ENCODE measurements at places on chromosomes 1 and 21. TPM values are rescaled to one million over a fixed set of nuclear protein-coding genes. Genes with fewer than 3 reads are reported as not detected.
A peak's percentile ranks its signal among the peaks of the same experiment; 100 is the strongest.

DNA sequence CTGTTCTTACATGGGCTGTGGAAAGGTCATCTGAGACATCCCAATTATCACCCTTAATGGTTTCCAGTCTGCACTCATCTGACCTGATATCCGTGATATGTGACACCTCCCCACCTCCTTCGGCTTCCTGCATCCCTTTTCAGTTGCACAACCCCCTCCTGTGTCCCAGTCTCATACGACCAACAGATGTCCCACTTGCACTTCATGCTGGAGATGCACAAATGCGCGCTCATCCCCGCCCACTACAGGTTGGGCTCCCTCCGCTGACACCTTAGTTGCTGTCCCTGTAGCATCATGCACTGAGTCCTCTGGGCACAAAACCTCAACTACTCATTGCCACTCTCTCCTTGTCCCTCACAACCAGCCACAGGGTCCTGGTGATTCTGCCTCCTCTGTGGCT, 94.4 kb downstream of the MIS18A start:
- no peak for DNase-seq

C4BPA gene
- 158 TPM for total RNA-seq

DNA sequence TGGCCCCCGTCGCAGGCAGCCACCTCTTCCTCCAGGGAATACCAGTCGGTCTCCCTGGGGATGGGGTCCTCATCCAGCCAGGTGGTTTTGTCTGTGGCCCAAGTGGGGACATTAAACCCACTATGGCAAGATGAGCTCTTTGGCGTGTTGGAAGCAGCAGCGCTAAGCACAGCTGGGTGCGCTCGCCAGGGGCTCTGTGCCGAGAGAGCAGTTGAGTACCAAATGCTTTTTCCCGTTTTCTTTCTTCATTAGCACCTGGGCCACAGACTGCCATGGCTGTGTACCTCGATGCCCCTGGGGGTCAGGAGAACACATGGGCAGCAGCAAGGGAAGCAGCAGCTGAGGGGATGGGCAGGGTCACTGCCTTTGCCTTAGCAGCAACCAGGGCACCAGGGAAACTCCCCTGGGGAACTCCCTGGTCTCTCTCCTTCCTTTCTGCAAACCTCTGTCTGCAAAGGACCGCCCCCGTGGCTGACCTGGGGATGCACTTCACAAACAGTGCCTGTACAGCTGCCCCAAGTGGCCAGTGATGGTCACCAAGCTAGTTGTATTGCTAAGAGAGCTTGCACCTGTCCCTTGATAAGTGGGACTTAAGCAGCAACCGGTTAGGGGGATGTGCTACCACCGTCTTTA, 31.1 kb downstream of the EDARADD start:
- DNase-seq: no peak

ACKR1 gene
- total RNA-seq: 40.9 TPM

GRCh38 chr1:77832901-77833300, 53.5 kb downstream of the MIGA1 start:
- DNase-seq: peak; percentile 24

LCE2C gene
- not detected for total RNA-seq

DNA sequence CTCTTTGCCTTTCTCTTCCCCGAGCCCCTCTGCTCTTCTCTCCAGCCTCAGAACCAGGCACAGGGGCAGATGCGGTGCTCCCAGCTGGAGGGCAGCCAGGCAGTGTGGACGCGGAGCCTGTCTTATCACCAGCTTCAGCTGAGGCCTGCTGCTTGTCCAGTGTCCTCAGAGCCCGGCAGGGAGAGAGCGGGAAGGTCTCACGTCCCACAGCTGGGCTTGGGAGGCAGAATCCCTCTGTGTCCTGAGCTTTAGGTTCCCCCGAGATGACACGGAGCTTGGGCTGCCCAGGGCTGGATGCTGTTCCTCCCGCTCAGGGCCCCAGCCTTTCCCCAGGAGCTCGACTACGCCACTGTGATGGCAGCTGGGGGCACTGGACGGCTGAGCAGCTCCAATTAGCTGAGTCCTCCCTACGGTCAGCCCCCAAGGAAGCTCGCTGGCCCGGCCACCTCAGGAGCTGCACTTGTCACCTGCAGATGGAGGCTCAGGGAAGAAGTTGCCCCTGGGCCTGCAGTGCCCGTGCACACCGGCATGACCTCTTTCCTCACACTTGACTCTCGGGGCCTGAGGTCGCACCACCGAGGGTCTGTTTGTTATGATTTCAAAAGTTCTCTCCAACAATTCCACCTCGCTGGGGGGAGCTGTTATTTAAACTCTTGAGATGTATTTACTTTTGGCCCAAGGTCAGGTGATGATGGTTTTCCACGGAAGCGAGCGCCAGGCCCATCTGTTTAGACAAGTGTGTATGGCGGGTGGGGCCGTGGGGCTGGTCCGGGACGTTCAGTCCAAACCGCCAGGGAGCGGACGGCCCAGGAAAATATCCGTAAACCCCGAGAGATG, 127.3 kb downstream of the SIK1 start:
- no peak for DNase-seq

DNA sequence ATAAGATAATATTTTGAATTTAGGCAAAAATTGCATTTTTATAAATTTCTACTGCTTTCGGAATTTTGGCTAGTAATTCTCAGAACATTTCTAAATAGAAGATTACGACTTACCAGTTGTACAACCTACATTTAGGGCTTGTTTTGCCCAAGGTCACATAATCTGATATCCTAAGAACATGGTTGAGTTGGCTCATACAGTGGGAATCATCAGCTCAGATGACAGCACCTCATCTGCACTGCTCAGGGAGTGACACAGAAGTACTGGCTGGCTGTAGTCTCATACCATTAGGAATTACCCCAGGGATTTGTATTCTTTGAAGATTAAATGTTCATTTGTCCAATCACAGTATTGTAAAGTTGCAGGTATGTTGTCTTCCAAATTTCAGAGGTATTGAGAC, 217.6 kb downstream of the ADGRL2 start:
- no peak for DNase-seq

MCOLN3 gene
- total RNA-seq: 0.68 TPM

WASF2 gene
- 47.9 TPM for total RNA-seq

AMY1A gene
- total RNA-seq: 2.1 TPM

- peak; percentile 78 for DNase-seq
Measured at GRCh38 chr1:15740924-15741850, 1.1 kb upstream of the TMEM82 start.
